HAP-1 (cell line): ENCODE measurements at places on chromosomes 11 and 22.

DNA sequence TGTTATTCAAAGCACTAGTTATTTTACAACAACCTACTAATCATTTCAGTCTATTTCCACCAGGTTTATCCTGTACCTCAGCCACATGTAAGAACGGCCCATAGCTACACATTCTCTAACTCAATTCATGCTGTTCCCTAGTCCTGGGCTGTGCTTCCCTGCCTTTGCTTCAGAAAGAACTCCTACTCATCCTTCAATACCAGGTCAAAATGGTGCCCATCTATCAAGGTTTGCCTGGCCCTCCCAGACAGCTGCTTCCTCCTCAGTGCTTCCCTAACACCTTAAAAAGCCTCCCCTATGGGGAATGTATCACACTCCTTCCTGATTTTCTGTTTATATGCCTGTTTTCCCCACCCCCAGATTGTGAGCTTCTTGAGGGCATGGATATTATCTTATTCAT lies 400.7 kb downstream of the MN1 start:
- no peak for DNase-seq

- no peak for DNase-seq
Measured at GRCh38 chr11:1487851-1488574, 1.4 kb upstream of the MOB2 start.

DNA sequence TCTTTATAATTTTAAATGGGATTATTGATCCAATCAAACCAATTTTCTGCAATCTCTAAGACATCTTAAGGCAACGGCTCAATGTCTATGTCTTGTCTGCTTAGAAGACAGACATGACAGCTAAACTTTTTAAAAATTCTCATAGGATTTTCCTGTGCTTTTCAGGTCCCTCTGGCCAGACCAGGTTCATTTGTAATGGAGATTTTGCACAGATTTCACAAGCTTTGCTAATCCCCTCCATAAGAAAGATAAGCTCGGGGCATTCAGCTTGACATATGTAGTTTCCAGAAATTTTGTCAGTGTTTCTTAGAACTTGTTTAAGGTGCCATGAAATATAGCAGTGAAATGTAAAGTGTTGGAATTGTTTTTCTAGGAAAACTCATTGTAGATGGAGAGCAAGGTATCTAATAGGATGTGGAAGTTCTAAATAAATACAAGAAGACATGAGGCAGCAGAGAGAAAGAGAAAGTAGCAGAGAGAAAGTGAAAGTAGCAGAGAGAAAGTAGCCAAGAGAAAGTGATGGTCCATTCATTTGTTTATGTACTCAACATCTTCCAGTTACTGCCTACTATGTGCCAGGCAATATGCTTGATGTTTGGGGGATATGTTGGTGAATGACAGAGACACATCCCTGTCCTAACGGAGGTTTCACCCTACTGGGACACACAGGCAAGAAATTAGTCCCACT lies 219.1 kb upstream of the ARHGAP42 start:
- DNase-seq, result peak; percentile 92

DNA sequence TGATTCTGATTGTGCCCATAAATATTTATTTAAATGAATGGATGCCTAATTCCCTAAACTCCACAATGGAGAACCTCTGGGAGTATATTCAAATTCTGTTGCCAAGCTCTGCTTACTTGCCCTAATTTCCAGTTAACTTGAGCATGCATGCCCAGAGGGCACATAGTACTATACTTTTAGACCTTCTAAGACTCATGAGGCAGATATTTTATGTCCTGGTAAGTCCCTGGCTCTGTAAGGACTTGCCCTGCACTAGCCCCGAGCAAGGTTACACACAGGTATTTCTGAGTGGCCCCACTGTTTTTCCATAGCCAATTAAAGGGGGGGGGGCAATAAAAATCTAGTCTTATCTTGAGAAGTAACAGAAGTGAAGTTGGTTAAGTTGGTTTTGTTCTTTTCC lies 21.1 kb upstream of the CAPRIN1 start:
- DNase-seq, result no peak

DNA sequence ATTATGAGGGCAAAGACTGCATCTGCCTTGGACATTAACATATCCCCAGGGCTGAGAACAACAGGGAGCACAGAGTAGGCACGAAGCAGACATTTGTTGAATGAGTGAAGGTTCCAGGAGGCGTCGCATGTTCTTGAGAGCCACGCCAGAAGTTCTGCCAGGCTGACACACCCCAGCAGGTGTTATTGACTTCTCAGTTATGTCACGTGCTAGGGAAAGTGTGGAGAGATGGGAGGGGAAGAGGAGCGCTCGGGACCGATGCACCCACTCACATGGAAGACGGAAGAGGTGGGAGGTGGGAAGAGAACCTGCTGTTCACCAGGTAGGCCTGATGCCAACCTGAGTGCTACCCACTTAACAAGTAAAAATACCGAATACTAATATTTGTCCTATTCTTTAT lies 232.8 kb downstream of the LARGE1 start:
- no peak for DNase-seq

- DNase-seq, result no peak
Measured at GRCh38 chr11:102829316-102830000, 14.0 kb downstream of the MMP3 start.

DNA sequence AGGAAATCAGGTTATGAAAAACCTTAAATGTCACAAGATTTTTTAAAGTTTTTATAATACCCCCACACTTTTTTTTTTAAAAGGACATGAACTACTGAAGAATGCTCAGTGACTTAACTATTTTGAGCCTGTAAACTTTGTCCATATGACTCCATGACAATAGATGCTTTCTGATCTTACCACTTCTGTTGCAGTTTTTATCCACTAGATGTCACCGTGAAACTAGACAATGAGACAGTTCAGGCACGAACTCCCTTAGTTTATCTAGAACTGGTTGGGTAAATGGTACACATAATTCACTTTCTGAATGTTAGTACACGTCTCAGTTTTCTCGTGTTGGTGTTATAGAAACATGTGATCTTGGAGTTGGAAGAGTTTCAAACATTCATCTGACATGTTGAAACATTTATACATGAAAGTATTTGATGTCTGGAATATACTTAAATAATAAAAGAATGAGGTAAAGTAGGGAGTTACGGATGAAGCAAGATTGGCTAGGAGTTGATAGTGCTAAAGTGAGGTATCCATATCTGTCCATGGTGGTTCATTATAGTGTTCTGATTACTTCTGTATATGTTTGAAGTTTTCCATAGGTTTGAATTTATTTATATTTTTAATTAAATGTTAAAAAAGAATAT lies 8.1 kb downstream of the CCDC15 start:
- DNase-seq, result peak; percentile 19

GRCh38 chr11:132234878-132235277 lies 864.5 kb downstream of the NTM start:
- no peak for DNase-seq

GRCh38 chr11:28874706-28875105 lies 766.5 kb downstream of the METTL15 start:
- DNase-seq, result no peak

DNA sequence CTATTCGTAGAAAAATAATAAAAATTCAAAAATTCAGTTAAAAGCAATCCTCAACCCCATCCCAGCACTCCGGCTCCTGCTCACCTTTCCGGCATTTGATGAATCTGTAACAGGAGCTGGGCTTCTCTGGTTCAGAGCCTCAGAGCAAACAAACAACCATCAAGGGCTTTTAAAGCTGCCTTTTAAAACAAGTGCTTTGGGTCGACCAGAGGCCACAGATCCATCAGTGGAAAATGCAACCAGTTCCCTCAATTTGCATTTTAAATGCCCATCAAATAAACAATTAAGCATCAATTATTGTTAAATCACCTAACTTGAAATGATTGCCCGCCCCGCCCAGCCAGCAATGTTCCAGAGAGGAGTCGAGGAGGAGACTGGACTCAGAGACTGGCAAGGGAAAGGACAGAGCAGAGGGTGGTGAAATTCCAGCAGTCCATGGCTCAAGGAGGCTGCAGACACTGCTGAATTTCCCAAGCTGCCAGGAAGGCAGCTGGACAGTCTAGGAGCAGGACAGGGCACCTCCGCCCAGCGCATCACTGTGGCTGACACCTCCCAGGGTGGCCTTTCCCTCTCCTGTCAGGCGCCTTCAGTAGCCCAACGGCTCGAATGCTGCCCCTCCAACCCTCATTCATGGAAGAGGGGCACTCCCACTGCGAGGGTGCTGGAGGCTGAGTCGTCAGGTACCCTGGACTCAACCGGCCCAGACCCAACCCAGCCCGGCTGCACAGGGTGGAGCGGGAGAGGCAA lies 7.5 kb downstream of the FXYD6 start:
- DNase-seq, result peak; percentile 29

DNA sequence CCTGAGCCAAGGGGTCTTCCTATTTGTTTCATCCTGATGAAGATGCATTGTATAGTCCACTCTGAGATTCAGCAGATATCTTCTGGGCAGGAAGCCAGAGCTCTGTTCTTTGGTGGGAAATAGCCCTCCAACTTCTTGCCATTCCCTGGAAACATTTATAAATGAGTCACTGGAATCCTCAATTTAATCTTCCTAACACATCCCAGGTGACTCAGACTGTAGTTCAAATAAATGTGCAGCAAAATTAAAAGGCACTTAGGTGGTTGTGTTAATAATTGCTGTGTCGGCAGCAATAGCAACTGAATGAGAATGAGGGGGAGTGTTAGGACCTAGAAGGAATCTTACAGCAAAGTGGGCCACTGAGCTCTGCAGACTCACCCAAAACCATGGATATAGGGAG lies 108.6 kb downstream of the INSC start:
- no peak for DNase-seq

DNA sequence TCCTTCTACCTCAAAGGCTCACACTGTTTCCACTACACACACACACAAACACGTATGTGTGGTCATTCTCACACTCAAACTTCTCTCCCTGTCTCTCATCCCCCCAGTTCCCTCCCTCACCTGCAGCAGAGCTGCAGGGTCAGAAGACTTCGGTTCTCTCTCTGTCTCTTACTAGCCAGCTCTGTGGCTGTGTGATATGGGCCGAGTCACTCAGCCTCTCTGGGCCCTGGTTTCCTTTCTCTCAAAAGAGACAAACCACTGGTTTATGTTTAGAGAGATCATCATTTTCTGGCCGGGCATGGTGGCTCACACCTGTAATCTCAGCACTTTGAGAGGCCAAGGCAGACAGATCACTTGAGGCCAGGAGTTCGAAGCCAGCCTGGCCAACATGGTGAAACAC lies 21.1 kb downstream of the TSPAN18 start:
- DNase-seq, result no peak

DNA sequence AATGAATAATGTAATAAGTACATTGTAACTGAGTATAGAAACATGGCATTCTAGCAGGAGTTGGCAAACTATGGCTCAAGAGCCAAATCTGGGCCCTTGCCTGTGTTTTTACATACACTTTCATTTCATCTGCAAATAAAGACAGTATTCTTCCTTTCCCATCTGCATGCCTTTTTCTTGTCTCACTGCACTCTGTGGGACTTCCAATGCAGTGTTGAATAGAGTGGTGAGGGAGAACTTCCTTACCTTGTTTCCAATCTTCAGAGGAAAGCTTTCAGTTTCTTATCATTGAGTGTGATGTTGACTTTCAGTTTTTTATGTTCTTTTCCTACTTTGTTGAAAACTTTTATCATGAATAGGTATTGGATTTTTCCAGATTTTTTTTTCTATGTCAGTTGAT lies 82.1 kb downstream of the USP47 start:
- DNase-seq, result no peak

- DNase-seq, result no peak
Measured at GRCh38 chr11:71236836-71237475, 15.4 kb downstream of the SHANK2 start.

- DNase-seq, result no peak
Measured at GRCh38 chr11:124179310-124179709, 3.8 kb upstream of the OR10D3 start.

DNA sequence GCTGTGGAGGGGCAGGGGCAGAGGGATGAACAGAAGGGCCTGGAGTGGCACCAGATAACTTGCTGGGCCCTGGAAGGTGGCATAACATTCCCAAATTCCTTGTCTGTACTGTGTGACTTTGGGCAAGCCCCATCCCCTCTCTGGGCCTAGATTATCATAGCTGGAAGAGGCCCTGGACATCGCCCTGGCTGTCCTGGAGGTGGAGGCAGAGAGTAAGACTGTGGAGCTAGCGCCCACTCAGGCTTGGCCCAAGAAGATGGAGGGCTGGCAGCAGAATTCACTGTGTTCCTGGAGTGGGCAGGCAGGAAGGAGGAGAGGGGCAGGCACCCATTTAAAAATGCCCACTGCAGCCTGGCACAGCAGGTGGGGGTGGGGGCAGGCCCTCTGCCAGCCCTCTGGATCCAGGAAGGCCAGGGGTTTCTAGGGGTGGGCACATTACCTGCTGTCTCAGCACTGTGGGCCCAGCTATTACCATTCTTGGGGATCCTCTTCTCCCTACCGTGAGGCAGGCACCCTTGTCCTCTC lies 22.6 kb downstream of the ARHGEF17 start:
- DNase-seq, result peak; percentile 47

DNA sequence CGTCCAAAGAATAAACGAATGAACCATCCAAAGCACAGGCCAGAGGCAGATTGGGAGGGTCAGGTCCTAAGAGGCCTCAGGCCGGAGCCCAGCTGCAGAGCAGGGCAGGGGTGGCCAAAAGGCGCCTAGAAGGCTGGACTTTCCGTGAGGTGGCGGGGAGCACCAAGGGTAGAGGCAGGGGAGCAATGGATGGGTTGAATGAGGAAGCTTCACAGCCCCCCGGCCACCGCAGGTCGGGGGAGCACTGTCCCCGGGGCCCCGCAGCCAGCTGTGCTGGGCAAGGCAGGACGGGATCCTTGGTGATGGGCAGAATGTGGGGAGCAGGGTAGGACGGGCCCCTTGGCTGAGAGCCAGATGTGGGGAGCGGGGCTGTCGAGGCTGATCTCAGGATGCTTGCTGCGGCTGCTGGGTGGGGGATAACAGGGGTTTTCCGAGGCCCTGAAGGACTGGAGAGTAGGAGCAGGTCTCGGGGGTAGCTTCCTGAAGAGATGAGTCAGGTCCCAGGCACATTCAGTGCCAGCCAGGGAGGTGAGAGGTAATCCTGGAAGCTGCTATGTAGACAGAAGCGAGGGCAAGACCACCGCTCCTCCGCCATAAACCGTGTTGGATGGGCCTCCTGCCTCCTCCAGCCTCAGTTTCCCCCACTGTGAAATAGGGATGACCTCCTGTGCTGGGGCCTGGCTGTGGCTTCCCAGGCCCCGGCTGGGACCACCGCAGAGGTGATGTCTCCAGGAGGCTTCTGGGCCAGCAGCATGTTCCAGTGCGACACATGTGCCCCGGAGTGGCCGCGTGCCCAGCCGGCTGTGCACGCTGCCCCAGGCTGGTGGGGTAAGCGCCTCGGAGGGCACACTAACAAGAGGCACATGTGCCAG lies 34.6 kb upstream of the KCNQ1OT1 start:
- DNase-seq, result no peak

DNA sequence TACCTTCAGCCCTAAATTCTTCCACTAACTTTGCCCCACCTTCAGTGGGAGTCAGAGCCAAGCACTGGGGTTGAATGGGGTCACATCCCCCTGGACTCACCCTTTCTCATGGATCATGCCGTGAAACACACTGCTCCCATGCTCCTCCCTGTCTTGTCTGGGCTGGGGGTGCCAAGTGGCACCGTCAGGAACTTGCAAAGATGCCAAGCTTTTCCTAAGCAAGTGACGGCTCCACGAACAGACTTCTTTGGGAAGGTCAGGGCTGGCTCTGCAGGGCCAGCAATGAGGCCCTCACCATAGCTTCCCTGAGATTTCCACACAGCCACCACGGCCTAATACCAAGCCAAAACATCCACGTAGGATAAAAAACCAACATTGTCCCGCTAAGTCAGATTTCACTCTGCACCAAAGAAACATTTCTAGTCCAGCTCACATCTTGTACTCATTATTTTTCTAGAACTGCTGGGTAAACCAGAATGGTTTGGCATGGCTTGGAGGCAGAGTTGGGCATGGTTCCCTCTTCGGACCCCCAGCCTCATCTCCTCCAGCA lies 76.5 kb downstream of the NAT10 start:
- DNase-seq, result no peak
